ENCODE measurements at places on chromosomes 1 and 21. TPM values are rescaled to one million over a fixed set of nuclear protein-coding genes. Genes with fewer than 3 reads are reported as not detected.

DNA sequence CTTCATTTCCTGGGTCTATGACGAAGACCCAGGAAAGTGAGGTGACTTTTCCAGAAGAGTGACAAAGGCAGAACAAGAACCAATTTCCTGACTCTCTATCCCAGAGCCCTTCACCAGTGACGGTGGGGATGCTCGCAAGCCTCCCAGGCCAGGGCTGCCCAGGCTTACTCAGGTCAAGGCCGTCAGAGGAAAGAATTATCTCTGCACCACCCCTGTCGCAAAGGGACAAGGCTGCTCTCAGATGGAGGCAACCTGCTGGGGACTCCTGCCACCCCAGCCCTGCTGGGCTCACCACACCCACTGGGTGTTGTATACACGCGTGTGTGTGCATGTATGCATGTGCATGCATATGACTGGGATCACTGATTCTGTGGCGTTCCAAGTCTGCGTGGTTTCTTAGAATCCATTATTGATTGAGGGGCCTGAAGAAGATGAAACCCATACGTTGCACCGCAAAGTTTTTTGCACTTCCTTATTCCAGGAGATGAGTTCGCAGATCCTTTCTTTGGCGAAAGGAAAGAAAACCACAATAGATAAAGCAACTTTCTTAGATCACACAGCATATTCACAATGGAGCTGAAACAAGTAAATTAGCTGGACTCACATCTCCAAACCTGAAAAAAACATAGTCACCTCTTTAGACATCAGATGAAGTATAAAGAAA lies 255.8 kb downstream of the RHOU start:
- peak; percentile 43 for DNase-seq
- H3K4me1 ChIP-seq, result peaks cover 96% of the 10 kb centered on the region
- H3K36me3 ChIP-seq, result no peaks in the 10 kb centered on the region
- H3K27me3 ChIP-seq, result no peaks in the 10 kb centered on the region
- peak overlapping the region; percentile 23 for H3K4me3 ChIP-seq

- H3K27me3 ChIP-seq, result peaks cover 3% of the 10 kb centered on the region
- H3K27ac ChIP-seq, result peak overlapping the region; percentile 84
- H3K4me3 ChIP-seq, result peak overlapping the region; percentile 83
- peaks cover 64% of the 10 kb centered on the region for H3K4me1 ChIP-seq
- DNase-seq, result peak; percentile 73
Measured at GRCh38 chr1:9235096-9235459, 504 bp downstream of the H6PD start.

DNA sequence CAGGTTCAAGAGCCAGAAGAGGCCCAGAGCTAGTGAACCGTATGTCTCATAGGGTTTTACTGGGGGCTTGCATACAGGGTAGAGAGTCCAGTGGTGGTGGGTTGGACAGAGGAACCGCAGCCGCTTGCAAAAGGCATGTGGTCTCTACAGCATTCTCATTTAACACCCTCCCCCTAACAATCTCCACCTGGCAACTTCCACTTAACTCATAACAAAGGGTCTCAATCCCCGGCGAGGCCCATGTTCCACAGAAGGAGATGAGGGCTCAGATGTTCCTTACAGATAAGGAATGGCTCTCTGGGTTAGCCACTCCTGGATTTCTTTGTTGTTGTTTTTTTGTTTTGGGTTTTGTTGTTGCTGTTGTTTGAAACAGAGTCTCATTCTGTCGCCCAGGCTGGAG lies 106.1 kb downstream of the APP start:
- DNase-seq, result no peak
- peaks cover 3% of the 10 kb centered on the region for H3K4me1 ChIP-seq
- H3K27ac ChIP-seq, result no peak overlapping the region
- no peak overlapping the region for H3K4me3 ChIP-seq
- no peaks in the 10 kb centered on the region for H3K27me3 ChIP-seq

DNA sequence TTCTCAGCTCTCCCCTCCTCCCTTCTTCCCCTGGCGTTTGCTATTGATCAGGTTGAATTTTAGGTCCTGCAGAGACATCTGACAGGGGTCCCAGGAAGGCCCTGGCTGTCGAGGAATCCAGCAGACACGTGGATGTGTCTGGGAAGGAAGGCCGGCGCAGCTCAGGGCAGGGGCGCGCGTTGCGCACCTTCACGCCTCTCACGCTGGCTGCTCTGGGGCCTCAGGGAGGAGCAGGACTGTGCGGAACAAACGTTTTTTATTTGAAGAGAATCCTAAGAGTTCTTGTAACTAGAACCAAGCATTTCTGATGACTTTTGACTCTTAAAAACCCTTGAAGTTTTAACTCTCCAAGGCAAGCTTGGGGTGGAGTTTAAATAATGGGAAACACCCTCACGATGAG lies 54.2 kb downstream of the SLC37A1 start:
- H3K4me3 ChIP-seq, result no peak overlapping the region
- H3K36me3 ChIP-seq, result peaks cover 49% of the 10 kb centered on the region
- no peak overlapping the region for H3K27ac ChIP-seq
- no peaks in the 10 kb centered on the region for H3K27me3 ChIP-seq
- DNase-seq, result no peak

DNA sequence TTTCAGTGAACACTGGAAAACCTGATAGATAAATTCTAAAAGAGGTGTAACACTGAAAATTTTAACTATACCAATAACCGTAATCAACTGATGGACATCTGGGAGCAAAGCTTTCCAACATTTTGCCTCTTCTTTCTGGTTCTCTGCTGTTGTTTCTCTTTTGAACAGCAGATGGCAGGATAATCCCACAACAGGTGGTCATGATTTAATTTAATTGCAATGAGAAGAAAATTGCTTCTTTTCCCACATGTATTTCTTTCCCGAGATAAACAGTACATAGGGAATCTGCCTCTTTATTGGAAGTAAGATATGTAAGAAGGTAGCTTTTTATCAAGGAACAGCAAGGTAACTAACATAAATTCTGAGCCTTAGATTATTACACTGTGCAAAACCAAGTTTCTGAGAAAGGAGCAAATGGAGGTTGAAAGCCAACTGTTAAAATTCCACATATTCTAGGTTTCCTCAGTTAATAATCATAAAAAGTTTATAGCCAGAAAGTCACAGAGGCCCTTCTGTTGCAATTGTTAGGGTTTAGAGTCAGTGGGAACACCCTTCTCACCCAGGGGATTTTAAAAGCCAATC lies 72.9 kb downstream of the RPS6KA1 start:
- H3K4me1 ChIP-seq, result peaks cover 32% of the 10 kb centered on the region
- DNase-seq, result peak; percentile 63
- H3K36me3 ChIP-seq, result no peaks in the 10 kb centered on the region

- H3K27me3 ChIP-seq, result no peaks in the 10 kb centered on the region
- no peak overlapping the region for H3K4me3 ChIP-seq
- peaks cover 56% of the 10 kb centered on the region for H3K4me1 ChIP-seq
- no peak for DNase-seq
Measured at GRCh38 chr1:167717351-167717750, 4.4 kb upstream of the MPZL1 start.

Gene ZNF683
- not detected for polyA plus RNA-seq

Gene CCDC181
- not detected for polyA plus RNA-seq
